Ecto neural progenitor cell (in vitro differentiated cells): ENCODE measurements at places on chromosomes 5 and 9.

GRCh38 chr9:104177003-104177611 lies 83.0 kb downstream of the SMC2 start:
- no peak for DNase-seq

DNA sequence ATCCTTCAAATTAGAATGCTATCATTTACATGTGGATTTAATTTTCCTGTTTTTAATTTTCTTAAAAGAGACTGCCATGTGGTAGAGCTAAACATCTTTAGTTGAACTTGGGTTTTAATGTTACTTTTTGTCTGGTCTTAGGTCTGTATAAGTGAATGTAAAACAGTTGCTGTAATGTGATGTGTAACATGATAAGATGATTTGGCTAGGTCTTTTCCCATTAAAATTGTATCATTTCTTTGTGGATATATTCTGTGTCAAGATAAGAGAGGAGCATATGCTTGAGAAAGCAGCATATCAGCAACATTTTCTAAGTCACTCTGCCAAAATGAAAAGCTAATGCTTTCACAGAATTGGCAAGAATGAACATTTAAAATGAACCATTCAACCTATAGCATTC lies 18.5 kb downstream of the TMEM167A start:
- DNase-seq, result no peak

DNA sequence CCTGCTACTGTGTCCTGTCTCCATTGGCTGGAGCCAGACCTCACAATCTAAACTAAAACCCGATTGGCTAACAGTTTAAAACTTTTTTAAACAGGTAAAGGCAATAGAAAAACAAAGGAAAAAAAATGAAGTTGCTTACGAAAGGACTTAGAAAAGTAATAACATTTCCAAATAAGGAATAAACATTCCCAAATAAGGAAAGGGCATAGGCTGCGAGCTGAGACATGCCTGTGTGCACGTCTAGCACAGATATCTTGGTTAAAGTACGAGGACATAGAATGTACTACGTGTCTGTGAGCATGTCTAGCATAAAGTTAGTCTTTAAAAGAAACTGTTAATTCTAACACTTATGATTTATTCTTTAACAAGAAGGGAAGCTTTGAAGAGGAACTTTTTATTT lies 15.3 kb upstream of the FAM120A start:
- DNase-seq, result no peak

- no peak for DNase-seq
These were observed 33.3 kb downstream of the FBXL7 start for GRCh38 chr5:15533129-15533893.

- DNase-seq, result no peak
These were observed 205.3 kb upstream of the HAPLN1 start for GRCh38 chr5:83925955-83926337.

DNA sequence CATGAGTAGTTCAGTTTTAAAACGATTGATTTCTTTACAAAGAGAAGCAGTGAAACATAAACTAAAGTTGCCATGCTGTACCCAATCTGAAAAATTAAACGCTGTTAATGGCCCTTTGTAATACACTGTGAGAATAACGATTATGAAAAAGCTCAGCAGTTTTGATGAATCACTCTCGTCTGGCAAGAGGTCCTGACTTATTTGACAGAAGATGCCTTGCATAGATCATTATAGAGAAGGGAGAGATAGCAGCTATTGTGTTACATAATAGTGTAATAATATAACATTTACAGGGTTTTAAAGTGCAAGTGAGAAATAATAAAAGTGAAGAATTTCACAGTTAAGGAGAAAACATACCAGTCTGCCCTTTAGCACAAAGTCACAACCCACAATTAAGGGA lies 361.5 kb upstream of the CDH10 start:
- DNase-seq, result no peak

DNA sequence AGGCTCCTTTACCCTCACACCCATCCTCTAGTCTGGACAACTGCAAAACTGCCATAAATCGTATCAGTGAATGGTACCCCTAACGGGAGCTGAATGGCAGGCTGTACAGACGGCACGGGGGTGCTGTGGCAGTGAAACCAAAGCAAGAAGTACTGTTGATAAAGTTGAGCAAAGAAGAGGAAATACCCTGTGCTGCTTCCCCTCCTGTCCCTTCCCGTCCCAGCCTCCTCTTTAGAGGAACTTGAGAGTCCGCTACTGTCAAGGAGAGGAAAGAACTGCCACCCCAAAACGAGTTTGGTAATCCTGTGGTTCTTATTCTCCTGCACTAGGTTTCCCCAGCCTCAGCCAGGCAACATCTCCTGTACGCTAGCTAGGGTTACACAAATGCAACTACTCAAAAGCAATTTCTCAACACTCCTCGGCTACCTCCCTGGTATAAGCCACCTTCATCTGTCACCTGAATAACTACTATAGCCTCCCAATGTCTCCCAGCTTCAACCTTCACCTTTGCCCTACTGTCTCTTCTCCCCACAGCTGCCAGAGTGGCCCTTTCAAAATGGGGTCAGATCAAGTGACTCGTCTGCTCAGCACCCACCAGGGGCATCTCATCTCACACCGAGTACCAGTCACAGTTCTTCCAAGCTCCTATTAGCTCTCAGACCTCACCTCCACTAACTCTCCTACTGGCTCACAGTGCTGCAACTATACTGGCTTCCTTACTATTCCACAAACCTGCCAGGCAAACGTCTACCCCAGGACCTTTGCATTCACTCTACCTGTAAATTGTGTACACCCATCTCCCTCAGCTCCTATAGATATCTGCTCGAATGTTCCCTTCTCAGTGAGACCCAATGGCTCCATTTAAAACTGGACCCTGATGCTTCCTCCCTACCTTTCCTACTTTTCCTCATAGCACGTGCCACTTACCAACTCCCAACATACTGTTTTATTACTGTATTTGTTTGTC lies 4.1 kb downstream of the GLRX start:
- DNase-seq, result no peak

- no peak for DNase-seq
These were observed 3.8 kb downstream of the FAM219A start for GRCh38 chr9:34454571-34455065.

DNA sequence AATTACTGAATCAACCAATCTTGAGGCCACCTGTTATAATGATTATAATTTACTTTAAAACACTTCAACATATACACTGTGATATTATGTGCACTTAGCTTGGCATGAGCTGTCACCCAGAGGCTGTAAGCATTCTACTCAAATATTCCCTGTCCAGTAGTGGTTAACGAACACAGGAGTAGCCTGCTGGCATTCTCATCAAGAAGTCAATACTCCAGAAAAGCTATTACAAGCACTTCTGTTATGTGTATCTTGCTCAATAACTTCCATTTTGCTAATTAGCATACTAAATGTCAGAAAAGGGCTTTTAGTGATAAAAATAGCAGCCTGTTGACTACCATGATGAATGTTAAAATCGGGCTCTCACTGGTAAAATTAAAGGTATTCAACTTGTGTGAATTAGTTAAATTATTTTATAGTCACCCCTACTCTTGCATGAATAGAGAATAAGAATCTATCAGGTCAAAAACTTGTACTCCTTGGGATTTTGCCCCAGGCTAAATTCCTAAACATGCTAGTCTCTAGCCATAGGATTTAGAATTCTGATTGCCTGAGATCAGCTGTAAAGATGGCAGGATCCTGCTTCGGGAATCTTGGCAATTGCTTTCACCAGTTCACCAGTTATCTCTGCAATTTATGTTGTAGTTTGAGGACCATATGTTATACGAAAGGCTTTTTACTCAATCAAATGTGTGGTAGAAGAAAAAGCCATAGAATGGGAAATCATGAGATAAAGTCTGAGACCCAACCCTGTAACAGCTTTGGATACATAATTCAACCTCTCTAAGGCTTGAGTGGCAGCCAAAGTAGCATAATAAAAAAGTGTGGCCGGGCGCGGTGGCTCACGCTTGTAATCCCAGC lies 43.4 kb upstream of the PAM start:
- no peak for DNase-seq

- DNase-seq, result no peak
These were observed 499.0 kb downstream of the SEMA5A start for GRCh38 chr5:9046756-9047481.

GRCh38 chr5:168852329-168852728 lies 273.2 kb upstream of the PANK3 start:
- DNase-seq, result no peak

GRCh38 chr9:112700085-112700484 lies 17.8 kb downstream of the INIP start:
- DNase-seq, result no peak

DNA sequence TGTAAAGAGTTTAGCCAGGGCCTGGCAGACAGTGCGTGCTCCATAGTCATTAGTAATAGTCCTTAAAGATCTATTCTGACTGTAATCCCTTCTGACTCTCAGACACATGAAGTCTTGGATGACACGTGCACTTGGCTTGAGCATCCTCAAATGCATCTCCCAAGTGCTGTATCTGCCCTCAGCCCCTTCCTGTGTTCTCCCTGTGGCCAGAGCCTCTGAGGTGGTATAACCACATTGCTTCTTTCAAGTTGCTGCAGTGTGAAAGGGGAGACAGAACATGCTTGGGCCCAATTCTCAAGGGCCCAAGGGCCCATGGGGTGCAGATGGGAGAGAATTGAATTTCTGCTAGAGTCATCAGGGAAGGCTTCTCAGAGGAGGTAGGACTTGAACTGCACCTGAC lies 30.1 kb upstream of the HAND1 start:
- no peak for DNase-seq

DNA sequence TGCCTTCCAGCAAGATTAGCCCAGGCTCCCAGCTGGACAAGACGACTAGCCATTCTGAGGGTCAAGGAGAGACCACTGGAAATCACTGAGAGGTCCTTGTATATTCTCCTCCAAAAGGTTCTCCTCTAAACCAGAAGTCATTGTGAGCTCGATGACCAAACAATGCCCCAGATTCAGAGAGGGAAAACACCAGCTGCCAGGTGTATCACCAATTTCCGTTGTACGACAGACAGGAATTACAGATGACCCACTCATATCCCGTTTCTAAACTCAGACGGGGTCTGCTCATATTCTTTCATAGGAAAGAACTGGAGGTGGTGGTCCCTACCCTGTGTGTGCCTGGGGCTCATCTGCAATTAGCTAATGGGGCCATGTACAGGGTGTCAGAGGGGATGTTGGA lies 14.2 kb downstream of the FAXDC2 start:
- no peak for DNase-seq

GRCh38 chr9:93431539-93432105 lies 19.9 kb upstream of the FAM120A start:
- DNase-seq, result no peak

DNA sequence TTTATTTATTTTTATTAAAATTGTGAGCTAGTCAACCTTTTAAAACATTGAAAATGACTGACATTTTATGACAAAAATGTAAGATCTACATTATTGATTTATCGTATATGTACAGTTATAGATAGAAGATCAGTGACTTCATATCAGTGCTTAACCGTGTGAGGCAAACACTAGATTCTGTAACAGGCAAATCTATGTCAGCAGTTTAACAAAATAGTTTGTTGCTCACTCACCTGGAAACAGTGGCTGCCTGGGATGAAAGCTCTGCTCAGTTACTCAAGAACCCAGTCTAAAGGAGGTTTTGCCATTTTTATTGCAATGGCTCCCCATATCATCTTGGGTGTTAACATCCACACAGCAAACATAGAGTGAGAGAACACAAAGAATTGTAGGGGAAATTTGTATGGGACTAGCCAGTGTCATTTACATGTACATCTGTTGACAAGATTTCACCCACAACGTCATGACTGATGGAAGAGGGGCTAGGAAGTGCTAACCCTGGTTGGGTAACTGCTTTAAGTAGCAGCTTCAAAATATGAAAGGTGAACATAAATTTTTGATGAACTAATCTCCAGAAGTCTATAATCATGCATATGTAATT lies 49.0 kb downstream of the SGCD start:
- DNase-seq, result no peak

DNA sequence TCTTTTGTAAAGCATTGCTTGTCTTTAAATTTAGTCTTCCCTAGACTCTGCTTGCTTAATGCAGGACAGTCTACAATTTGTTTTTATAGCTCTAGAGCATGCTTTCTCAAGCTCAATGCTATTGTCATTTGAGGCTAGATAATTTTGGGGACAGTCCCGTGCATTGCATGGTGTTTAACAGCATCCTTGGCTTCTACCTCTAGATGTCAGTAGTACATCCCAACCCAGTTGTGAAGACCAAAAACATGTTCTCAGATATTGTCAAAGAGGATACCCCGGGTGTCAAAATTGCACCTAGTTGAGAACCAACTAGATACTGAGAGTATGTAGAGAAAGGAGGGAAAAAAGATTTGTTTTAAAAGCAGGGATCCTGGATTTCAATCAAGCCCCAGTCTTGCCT lies 277.5 kb downstream of the CEMIP2 start:
- DNase-seq, result no peak

- DNase-seq, result no peak
These were observed 14.1 kb upstream of the SPARC start for GRCh38 chr5:151700820-151701219.

DNA sequence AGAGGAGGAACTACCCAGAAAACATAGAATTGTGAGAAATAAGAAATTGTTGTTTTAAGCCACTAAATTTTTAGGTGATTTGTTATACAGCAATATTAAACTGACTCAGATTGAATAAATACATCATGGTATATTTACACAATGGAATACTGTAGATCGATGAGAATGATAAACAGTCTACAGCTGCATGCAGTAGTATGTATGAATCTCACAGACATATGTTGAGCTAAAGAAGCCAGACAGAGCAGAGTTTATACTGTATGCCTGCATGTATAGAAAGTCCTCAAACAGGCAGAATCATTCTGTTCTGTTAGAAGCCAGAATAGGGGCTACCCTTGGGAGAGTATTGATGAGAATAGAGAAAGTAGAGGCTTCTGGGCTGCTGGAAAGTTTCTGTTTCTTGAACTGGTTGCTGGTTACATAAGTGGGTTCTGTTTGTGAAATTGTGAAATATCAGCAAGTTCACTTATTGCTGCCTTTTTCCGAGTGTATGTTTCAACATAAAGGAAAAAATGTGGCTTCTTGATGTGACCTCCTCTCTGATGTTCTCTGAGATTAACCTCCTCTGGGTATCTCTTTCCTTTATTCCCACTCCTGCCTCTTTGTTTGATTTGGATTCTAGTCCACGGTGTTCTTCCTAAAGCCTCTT lies 9.6 kb downstream of the KIAA1958 start:
- DNase-seq, result no peak

- DNase-seq, result no peak
These were observed 36.0 kb upstream of the GLIPR2 start for GRCh38 chr9:36100532-36100931.
